Activated CD4-positive, alpha-beta T cell treated with anti-CD3 and anti-CD28 coated beads, Interleukin-2, amount 50 U/mL, for 4 hours (primary cell): ENCODE measurements at places on chromosomes 3 and 15.

- DNase-seq, result no peak
These were observed 262.2 kb downstream of the MEX3B start for GRCh38 chr15:81783586-81783985.

DNA sequence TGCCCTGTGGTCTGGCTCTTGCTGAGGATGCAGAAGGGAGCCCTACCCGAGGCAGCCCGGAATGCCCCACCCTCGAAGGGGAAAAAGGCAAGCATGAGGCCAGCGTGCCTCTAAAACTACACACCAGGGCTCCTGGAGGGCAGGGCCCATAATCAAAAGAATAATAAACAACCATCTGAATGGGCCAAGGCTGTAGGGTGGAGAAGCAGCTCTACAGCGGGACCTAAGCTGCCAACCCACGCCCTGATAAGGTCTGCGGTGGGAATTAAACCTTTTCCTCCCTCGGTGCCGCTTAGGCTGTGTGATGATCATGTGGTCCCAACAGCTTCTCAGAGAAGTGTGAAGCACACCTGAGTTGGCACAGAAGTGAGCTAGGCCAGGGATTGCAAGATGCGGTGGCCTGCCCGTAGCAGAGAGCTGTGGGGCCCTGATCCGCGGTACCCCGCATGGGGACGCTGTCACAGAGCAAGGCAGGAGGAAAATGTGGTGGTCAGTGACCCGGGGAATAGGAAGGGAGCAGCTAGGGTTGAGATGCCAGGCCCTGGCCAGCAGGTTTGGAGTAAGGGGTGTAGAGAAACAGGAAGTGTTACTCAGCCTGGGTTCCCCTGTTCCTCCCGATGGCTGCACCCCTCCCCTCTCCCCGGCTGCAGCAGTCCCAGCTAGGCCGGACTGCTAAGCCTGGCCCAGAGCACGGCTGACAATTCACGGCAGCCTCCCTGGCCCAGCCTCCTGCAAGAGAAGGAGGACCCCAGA, 1.1 kb upstream of the C15orf62 start:
- no peak for DNase-seq

- DNase-seq, result no peak
These were observed 246.9 kb upstream of the AGTR1 start for GRCh38 chr3:148450819-148451218.

DNA sequence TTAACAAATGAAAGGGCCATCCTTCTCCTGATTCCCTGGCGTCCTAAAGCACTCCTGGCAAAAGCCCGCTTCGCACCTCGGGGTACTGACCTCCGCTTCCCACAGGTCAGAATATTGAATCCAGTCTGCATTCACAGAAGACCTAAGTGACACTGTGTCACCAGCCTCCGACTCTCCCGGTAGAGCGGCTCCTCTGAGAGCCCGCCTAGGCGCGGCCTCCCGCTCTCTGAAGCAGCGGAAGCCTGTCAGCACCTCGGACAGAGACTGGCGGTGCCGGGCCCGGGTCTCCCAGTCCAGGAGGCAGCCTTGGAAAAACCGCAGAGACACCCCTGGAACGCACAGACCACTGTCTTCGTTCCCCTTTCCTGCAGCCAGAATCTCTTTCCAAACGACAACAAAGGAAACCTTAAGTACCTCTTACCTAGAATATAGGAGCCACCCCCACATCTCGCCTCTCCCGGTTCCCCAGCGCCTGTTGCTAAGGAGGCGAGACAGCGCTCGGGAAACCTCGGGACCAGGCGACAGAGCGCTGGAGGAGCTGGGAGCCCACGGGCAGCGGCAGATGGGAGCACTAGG, 1.2 kb downstream of the GABRB3 start:
- no peak for DNase-seq

- DNase-seq, result no peak
These were observed 19.1 kb upstream of the HHATL start for GRCh38 chr3:42721690-42722089.

- DNase-seq, result no peak
These were observed 45.7 kb downstream of the EXOG start for GRCh38 chr3:38541806-38542205.

DNA sequence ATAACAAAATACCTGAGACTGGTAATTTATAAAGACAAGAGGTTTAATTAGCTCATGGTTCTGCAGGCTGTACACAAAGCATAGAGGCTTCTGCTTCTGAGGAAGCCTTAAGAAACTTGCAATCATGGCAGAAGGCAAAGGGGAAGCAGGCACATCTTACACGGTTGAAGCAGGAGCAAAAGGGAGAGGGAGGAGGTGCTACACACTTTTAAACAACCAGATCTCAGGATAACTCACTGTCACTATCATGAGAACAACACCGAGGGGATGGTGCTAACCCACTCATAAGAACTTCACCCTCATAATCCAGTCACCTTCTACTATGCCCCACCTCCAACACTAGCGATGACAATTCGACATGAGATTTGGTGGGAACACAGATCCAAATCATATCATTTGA, 54.4 kb downstream of the ATP8B4 start:
- DNase-seq, result no peak

DNA sequence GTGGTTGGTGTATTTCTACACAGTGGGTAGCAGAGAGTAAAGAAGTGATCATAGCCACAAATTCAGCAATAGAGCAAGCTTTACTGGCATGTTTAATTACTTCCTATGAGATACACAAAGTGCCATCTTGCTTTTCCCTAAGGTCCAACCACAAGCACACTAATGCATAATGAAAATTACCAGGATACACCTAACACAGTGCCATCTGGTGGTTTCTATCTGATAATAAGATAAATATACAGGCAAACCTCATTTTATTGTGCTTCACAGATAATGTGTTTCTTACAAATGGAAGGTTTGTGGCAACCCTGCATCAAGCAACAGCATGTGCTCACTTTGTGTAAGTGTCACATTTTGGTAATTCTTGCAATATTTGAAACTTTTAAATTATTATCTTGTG, 223.0 kb downstream of the NSUN3 start:
- no peak for DNase-seq

DNA sequence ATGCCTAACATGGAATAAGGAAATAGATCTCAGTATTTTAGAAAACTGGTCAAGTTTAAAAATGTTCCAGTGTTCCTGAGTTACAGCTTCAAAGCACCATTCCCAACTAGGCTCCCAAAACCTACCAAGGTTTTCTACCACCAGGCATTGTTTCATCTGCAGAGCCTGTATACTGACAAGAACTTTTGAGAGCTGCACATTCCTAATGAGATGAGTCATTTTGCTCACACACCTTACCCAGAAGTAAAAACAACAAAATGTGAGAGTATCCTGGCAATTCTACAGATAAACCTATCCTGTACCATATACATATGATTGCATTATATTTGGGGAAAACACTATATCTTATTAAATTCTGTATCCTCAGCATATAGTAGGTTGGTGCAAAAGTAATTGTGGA, 90.7 kb downstream of the ATP8B4 start:
- no peak for DNase-seq

DNA sequence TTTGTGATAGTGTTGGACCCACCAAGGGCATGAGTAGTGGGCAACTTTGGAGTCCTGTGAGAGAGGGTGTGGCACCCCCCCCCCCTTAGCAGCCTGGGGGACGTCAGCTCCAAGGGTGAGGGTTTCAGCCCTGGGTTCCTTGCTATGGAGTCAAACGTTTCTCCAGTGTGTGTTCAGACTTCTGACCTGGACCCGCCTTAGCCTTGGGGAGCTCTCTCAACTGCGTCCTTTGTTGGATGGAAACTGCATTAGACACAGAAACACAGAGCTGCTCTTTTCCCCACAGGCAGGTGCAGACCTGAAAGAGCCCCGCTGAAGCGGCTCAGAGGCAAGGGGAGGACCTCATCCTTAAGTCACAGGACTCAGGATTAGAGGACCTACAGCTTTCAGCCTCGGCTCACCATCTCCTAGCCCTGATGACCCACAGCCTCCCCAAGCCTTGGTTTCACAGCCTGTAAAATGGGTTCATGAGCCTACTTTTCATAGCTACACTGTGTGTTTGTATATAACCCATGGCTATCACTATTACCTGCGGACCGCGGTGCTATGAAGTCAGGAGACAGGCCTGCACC, 19.9 kb downstream of the ZNF710 start:
- no peak for DNase-seq

- peak; percentile 9 for DNase-seq
These were observed 96.5 kb downstream of the FSIP1 start for GRCh38 chr15:39685999-39686613.

DNA sequence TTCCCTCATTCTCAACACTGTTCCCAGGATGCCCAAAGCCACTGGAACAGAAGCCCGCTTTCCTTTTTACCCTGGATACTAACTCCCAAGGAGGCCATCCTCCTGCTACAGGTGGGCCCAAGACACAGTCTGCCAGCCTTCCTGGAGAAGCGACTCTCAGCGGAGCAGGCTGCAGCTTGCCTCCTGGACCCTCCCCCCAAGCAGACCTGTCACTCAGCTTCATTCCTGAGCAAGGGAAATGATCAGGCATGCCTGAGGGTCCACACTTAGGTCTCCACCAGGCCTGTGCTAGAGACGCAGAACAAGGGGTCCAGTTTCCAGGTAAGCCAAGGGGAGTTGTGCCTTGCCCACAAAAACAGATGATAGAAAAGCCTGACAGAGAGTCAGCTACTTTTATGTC, 62.8 kb downstream of the SLCO2A1 start:
- DNase-seq, result no peak

GRCh38 chr15:54374184-54374952, 396.1 kb downstream of the UNC13C start:
- DNase-seq, result no peak

GRCh38 chr15:78024883-78025282, 52.6 kb downstream of the TBC1D2B start:
- no peak for DNase-seq

DNA sequence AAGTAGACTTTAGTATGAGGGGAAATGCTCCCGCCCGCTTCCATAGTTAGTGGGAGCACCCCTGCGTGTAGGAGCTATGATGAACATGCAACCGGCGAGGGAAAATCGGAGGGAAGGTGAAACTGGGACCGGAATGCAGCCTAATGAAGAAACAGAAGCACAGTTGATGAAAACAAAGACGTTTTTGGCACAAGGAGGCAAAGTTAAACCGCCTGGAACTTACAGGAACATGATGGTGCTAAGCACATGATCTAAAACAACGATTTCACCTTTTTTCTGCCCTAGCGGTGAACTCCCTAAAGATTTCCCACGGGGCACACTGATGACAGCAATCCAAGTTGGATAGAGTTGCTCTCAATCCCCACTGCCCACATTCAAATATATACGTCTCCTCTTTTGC, 49.4 kb upstream of the SPATA12 start:
- DNase-seq, result no peak

DNA sequence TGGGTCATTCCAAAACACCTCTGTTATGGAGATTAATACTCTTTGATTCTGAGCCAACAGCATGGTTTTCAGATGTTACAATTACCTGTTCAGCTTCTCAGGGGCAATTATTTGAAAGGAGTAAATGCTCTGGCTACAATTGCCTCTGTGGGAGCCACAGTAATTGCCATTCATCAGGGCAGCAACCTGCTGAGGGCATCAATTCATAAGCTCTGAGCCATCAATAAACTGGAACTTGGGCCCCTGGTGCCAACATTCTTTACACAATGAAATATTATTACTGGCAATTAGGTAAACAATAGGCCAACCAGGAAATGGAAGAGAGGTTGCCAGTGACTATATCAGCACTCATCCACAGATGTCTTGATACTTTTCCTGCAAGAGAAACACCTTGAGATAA, 660.8 kb downstream of the MECOM start:
- no peak for DNase-seq
